A549 treated with DMSO at 1 μM for 4 hours (cell line): ENCODE measurements at places on chromosomes 1 and 21. TPM values are rescaled to one million over a fixed set of nuclear protein-coding genes. Genes with fewer than 3 reads are reported as not detected.

LCE1F gene
- total RNA-seq: not detected in 5 replicates

LIN28A gene
- not detected in 5 replicates for total RNA-seq

S100B gene
- not detected in 5 replicates for total RNA-seq

OR4F29 gene
- not detected in 5 replicates for total RNA-seq

MEGF6 gene
- total RNA-seq: 10.3 to 14.1 TPM (median 13.1 TPM) in 5 replicates

ANKRD65 gene
- 0.07 to 0.09 TPM in 2 of 5 replicates, not detected in the others for total RNA-seq
